CD4-positive, alpha-beta memory T cell (primary cell): ENCODE measurements at places on chromosomes 13 and 19. TPM values are rescaled to one million over a fixed set of nuclear protein-coding genes. Genes with fewer than 3 reads are reported as not detected.

GRCh38 chr13:46143184-46143701 lies 38.4 kb upstream of the CPB2 start:
- DNase-seq: no peak
- H3K27ac ChIP-seq: no peak overlapping the region
- peaks cover 80% of the 10 kb centered on the region for H3K36me3 ChIP-seq
- no peaks in the 10 kb centered on the region for H3K27me3 ChIP-seq
- no peak overlapping the region for H3K4me3 ChIP-seq
- peaks cover 6% of the 10 kb centered on the region for H3K4me1 ChIP-seq

- peaks cover 40% of the 10 kb centered on the region for H3K36me3 ChIP-seq
- no peaks in the 10 kb centered on the region for H3K27me3 ChIP-seq
- peaks cover 71% of the 10 kb centered on the region for H3K4me1 ChIP-seq
- DNase-seq: no peak
- peak overlapping the region; percentile 7 for H3K27ac ChIP-seq
These were observed 8.6 kb downstream of the RPS9 start for GRCh38 chr19:54209058-54209810.

The TEX26 gene
- polyA plus RNA-seq: not detected

The GARIN5A gene
- 0.44 TPM for polyA plus RNA-seq

The RAD23A gene
- 77.0 TPM for polyA plus RNA-seq

- no peak overlapping the region for H3K4me3 ChIP-seq
- peaks cover 26% of the 10 kb centered on the region for H3K4me1 ChIP-seq
- H3K27ac ChIP-seq: no peak overlapping the region
- peaks cover 4% of the 10 kb centered on the region for H3K27me3 ChIP-seq
- DNase-seq: no peak
- no peaks in the 10 kb centered on the region for H3K36me3 ChIP-seq
These were observed 695 bp upstream of the PRR36 start for GRCh38 chr19:7874897-7875273.
